Activated CD8-positive, alpha-beta memory T cell treated with anti-CD3 and anti-CD28 coated beads for 1 hour (primary cell): ENCODE measurements at places on chromosomes 6 and 20.
A peak's percentile ranks its signal among the peaks of the same experiment; 100 is the strongest.

- DNase-seq: no peak
Measured at GRCh38 chr20:8901237-8902025, 167.5 kb upstream of the PLCB4 start.

DNA sequence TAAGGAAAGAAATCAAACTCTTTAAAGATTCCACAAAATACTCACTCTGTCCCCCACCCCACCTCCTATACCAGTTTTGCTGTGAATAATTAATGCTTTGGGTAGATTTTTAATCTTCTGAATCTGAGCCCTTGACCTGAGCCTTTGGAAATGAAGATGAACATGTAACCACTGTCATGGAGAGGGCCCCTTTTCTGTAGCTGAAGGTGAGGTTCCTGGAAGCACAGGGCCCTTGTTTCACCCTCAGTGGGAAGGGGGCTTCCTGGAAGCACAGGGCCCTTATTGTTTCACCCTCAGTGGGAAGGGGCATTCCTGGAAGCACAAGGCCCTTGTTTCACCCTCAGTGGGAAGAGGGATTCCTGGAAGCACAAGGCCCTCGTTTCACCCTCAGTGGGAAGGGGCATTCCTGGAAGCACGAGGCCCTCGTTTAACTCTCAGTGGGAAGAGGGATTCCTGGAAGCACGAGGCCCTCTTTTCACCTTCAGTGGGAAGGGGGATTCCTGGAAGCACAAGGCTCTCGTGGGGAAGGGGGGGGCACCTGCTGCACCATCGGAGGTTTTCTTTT, 75.7 kb downstream of the DACT2 start:
- no peak for DNase-seq

GRCh38 chr6:162963861-162964260, 236.1 kb downstream of the PACRG start:
- no peak for DNase-seq

DNA sequence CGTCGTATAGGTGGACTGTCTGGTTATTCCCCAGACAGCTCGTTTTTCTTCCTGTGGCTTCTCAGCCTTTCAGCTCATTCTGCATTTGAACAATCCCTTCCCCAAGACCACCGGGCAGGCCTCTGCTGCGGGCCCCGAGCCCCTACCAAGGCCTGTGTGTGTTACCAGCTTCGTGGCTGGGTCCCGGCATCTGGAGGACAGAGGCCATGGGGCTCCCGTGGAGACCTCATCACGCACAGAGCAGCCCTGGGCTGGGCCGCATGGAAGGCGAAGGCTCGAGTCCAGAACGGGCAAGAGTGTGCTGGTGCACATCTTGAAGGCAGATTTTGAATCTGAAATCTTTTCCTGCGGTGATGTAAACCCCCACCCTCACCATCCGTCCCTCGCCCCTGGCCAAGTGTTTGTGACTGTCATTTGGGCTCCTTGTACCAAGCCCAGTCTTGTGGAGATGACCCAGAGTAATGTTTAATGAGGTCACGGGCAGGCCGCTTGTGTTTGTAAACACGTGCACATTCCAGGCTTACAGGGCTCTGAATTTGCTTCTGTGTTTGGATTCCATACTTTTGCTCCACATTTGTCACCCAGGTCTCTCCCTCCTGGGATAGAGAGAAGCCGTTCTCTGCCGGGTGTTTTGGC, 119.6 kb downstream of the CDH4 start:
- no peak for DNase-seq

GRCh38 chr20:58102744-58103516, 125.5 kb downstream of the ANKRD60 start:
- DNase-seq: no peak

DNA sequence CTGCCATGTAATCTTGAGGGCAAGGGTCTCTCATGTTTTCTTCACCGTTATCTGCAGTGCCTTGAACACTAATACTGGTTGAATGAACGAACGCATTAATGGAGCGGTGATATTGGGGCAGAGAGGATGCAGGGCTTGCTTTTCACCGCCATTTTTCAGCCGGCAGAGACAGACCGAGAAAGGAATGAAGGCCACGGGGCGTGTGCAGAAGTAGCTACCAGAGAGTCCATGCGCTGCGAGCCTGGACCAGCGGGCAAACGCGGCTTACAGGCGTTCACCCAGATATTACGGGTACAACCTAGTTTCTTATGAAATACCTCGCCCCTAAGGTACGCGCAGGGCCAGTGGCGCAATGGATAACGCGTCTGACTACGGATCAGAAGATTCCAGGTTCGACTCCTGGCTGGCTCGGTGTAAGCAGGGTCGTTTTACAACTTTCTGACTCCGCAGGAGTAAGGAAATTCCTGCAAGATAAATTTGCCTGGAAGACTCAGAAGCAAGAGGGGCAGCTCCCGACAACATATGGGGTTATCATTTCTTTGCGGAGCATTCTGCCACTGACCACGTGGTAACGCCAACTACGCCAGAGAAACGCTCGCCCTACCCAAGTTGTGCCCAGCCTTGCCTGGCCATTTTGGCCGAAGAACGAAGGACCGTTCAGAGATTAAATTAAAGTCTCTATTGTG, 863 bp upstream of the HMGN4 start:
- peak; percentile 69 for DNase-seq

GRCh38 chr6:142008016-142008735, 124.5 kb upstream of the GJE1 start:
- DNase-seq: no peak

- DNase-seq: no peak
Measured at GRCh38 chr6:26534681-26535465, 3.3 kb upstream of the HMGN4 start.

GRCh38 chr6:7833751-7834070, 76.9 kb downstream of the TXNDC5 start:
- DNase-seq: no peak

GRCh38 chr20:10986586-10986985, 312.8 kb upstream of the JAG1 start:
- DNase-seq: no peak

DNA sequence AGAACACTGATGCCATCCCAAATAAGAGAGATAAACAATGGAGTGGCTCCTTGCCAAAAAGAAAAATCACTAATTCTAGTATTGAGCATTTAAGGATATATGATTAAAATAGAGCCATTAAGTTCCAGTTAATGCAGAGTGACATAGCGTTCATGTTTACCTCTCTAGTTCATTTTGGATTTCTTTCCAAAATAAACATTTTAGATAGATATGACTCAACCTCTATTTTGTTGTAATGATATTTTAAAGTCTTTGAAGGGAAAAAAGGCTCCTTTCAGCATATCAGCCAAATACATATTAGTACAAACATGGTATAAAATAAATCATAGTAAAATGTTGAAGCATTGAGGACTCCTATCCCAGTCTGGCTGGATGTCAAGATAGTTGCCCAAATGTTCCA, 33.4 kb downstream of the RWDD2A start:
- no peak for DNase-seq

GRCh38 chr20:18101125-18101810, 36.4 kb upstream of the KAT14 start:
- no peak for DNase-seq

- no peak for DNase-seq
Measured at GRCh38 chr6:15485936-15486335, 176.9 kb downstream of the DTNBP1 start.

- no peak for DNase-seq
Measured at GRCh38 chr20:49610691-49611538, 43.0 kb upstream of the PTGIS start.

DNA sequence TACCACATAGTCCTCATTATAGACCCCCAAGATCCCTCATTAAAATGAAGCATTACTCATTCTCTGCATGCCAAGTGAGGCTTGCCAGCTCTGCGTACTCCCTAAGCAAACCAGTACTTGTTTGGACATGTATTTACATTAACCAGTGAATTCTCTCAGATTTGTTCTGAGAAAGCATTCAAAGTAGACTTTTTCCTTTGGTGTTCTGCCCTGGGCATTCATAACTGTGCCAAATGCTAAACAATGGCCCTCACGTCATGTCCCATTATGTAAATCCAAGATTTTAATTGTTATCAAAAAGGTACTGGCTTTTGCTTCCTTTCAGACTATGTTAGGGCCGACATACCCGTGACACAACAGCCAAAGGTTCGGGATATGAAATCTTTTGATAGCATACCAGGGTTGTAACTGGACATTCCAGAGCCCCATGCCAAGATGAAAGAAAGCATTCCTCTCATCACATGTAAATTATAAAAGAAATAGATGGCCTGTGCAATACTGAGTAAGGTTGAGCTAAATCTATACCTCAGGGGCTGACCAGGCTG, 164.2 kb downstream of the ADAT2 start:
- no peak for DNase-seq

- no peak for DNase-seq
Measured at GRCh38 chr6:49553384-49553783, 2.9 kb downstream of the C6orf141 start.

- no peak for DNase-seq
Measured at GRCh38 chr6:39950125-39950720, 16.0 kb upstream of the MOCS1 start.

- no peak for DNase-seq
Measured at GRCh38 chr6:84344005-84344404, 116.6 kb upstream of the CEP162 start.

GRCh38 chr6:96234444-96234843, 218.7 kb downstream of the FUT9 start:
- DNase-seq: no peak

- no peak for DNase-seq
Measured at GRCh38 chr20:11949711-11950110, 32.0 kb downstream of the BTBD3 start.

DNA sequence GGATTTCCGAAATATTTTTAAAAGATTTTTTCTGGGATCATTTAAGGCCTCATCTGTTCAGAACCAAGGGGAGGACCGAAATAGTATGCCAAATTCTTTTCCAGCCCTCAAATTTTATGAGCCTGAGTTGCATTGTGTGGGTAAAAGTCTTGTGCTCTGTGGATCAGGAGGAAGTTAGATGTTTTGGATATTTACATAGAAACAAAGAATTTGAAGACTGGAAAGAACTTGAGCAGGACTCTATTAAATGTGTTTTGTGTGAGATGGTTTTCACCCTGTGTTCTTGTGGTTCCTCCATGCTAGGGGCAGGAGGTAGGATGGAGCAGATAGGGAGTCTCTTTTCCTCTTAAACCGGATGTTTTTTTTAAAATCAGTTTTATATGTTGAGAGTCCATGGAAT, 329.1 kb downstream of the LAMA2 start:
- no peak for DNase-seq

- DNase-seq: no peak
Measured at GRCh38 chr20:48831718-48832404, 4.1 kb upstream of the PREX1 start.

GRCh38 chr20:4809707-4810106, 88.0 kb downstream of the PRND start:
- no peak for DNase-seq

GRCh38 chr6:75329703-75330102, 45.1 kb upstream of the TMEM30A start:
- no peak for DNase-seq

GRCh38 chr20:4443016-4443415, 278.7 kb upstream of the PRND start:
- no peak for DNase-seq

DNA sequence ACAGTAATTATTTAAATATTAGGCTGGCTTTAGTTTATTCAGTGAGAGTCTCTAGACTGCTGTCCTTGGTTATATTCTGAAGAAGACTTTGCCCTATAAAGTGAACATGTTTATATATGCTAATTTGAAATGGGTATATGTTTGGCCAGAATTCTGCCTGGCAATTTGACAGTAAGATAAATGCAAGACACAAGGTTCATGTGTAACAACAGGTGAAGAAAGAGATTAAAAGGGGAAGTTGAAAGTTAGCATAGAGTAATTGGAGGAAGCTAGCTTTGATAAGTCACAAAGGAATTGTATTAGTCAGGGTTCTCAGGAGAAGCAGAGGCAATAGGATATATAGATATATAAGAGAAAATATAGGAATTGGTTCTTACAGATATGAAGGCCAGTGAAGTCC, 191.4 kb downstream of the CENPW start:
- DNase-seq: no peak

DNA sequence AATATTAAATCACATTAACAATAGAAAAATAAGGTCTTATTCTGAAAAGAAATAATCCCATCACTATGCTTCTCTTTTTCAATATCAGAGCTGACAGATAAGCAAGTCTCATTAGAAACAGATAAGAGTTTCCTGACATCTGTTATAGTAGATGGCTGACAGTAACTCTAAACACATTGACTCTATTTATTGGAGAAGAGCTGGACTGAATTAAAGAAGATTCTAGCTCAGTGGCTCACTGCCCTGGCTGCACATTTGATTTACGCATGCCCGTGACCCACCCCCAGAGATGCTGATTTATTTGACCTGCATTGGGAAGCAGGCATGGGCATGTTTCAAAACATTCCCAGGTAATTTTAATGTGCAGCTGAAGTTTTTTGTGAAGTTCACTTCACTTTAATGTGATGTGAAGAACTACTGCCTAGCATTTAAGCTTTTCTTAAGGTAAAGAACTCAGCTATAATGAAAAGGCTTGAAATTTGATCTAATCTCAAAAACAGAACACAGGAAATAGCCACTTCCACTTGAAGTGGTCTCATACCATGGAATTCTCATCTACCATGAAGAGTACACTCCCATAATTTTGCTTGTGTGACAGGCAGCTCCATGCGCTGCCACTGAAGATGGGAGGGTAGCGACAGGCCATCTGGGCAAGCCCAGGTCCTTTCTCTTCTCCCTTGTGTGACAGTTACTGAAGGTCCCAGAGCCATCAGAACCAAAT, 162.3 kb downstream of the TPBG start:
- DNase-seq: no peak
